ENCODE measurements at places on chromosomes 12 and 14. TPM values are rescaled to one million over a fixed set of nuclear protein-coding genes. Genes with fewer than 3 reads are reported as not detected.

- no peak for DNase-seq
These were observed 100.1 kb downstream of the CRADD start for GRCh38 chr12:93777254-93777653.

GRCh38 chr12:12449533-12450025, 92.7 kb downstream of the BORCS5 start:
- DNase-seq: no peak

The PSMA3 gene
- 121 TPM for polyA plus RNA-seq

The ESPL1 gene
- polyA plus RNA-seq: 8.8 TPM

DNA sequence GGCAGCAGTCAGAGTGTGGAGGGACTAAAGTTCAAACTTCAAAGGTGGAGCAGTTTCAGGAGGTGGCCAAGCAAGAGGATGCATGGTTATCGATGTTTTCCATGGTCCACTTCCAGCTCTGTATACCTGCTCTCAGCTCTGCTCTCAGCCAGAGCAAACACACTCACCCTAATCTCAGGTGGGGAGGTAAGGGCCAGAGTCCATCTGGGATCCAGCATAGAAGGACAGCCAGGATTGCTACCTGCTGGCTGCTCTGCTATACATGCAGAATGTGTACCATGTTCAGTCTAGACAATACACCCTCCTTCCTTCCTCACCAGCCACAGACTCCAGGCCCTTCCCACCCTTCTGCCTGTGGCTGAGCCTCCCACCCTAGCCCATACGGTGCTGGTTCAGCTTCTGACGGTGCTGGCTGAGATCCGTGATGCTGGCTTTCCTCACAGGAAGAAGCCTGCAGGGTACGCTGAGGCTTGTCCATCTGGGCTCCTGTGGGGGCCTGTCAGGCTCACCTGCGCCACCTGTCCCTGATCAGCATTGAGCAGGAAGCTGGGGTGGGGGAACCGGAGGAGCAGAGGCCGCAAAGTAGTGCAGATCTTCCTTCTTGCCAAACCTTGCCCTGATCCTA, 2.4 kb downstream of the CBLN3 start:
- no peak for DNase-seq

The BEGAIN gene
- polyA plus RNA-seq: 1.2 TPM

The GNB3 gene
- 4.3 TPM for polyA plus RNA-seq

The EXOC3L4 gene
- polyA plus RNA-seq: 2.6 TPM

DNA sequence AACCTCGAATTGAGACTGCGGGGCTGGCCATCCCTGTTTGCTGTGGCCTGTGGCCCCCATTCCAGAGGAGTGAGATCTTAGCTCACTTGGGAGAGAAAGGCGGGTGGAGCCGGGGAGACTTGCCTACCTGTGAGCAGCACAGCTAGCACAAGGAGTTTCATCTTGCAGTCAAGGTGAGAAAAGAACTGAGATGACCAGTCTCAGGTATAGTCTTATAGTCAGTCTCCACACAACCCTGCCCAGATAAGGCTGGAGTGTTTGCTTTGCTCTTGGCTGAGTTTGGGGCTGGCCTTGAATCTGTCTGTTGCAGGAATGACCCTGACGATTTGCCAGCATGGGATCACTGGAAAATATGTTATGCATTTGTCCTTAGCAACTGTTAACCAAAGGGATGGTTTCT, at the start of gene PLA2G1B:
PLA2G1B (minus strand) TSS at position 187 of the 400 bp plus-strand sequence; CDS start at position 161, 26 bp downstream.
- DNase-seq: no peak

DNA sequence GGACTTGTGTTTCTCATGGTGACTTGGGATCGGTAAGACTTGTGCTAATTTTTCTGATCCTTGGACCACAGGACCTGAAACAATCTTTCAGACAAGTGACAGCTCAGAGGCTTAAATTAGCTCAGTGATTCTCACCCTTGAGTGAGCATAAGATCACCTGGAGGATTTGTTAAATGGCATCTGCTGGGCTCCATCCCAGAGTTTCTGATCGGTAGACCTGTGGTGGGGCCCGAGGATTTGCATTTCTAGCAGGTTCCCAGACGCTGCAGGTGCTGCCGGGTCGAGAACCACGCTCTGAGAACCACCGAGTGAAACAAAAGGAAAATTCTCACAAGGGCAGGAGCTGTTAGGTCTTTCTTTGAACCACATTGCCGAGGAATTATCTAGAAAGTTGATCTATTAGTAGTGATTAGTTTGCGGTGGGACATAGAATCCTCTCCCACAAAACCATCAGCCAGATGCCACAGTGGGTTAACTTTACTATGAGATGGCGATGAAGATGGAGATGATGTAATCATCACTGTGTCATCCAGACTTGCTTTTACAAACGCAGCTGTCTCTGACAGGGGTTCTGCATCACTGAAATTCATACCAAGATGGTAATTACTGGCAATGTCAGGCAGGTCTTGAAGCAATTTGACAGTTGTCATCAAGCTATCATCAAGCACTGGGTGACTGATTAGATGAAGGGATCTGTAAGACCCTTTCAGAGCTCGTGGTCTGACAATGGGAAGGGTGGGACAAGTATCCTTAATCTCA, 184.0 kb downstream of the AACS start:
- DNase-seq: no peak

DNA sequence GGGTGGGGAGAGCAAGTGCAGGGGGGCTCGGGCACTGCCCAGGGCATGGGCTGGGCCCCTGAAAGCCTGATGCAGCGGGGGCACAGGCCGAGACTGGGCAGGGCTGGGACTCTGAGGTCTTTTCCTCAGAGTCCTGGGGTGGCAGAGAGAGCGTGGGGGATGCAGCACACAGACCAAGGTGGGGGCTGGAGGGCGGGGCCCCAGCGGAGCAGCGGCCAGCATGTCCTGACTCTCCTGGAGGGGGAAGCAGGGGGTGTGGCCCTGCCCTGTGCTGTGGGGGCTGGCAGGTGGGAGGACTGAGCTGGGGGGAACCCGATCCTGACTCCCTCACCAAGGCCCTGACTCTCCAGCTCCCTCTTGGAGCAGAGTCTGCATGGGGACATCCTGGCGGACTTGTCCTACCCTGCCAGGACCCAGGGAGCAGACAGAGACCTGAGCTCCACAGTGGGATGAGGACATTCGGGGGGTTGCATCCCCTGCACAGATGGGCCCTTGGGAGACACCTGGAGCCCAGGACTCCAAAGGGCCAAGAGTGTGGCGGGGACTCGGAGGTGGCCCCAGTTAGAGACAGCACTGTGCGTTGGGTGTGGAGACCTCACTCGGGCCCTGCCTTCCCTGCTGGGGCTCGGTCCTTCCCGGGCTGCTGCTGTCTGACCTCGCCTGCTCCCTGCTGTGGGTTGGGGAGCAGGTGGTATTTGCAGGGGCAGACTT, 326.1 kb downstream of the TMEM121 start:
- no peak for DNase-seq

DNA sequence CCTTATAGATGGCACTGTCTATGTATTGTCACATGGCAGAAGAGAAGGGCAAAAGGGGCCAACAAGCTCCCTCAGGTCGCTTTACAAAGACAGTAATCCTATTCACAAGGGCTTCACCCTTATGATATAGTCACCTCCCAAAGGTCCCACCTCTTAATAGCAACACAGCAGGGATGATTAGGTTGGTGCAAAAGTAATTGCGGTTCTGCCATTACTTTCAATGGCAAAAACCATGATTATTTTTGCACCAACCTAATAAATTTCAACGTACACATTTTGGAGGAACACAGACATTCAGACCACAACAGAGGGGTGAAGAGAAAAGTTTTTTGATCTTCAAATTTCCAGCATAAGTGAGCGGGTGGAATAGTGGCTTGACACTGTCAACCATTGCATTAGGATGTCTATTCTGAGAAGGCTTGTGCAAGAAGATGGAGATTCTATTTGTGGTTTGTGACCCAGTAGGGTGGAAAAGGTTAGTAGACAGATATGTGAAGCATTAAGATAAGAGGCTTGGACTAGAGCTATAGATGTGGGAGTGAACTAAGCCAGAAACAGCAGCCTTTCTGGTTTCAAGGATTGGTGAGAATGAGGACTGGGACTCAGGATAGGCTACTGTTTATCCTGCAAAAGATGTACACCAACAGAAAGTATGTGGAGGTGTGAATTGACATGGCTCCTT, 75.5 kb upstream of the CPSF6 start:
- DNase-seq: no peak

DNA sequence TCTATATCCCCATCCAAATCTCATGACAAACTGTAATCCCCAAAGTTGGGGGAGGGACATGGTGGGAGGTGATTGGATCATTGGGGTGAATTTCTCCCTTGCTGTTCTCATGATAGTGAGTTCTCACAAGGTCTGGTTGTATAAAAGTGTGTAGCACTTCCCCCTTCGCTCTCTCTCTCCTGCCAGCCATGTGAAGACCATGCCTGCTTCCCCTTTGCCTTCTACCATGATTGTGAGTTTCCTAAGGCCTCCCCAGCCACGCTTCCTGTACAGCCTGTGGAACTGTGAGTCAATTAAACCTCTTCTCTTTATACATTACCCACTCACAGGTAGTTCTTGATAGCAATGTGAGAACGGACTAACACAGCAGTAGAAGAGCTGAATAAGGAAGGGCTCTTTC, 62.6 kb upstream of the VASH1 start:
- DNase-seq: no peak

The ZDHHC22 gene
- 0.86 TPM for polyA plus RNA-seq

GRCh38 chr14:99189201-99189801, 82.7 kb downstream of the BCL11B start:
- no peak for DNase-seq

GRCh38 chr14:103155010-103155409, 31.7 kb downstream of the TNFAIP2 start:
- DNase-seq: no peak

The PAWR gene
- 71.2 TPM for polyA plus RNA-seq

DNA sequence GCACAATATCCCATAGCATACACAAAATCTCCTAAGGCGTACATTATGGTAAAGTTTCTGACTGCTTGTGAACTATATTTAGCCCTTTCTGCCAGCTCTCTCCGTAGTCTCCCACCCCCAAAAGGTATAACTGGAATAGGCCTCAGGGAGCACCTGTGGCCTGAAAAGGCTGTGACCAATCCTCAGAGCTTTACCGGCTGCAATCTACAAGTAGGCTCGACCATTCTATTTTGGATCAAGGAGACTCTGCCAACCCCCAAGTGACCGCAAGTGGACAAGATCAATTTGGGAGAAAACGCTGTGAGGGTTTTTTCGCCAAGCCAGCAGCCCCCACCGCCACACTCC, 1.2 kb downstream of the PPTC7 start:
- DNase-seq: no peak

DNA sequence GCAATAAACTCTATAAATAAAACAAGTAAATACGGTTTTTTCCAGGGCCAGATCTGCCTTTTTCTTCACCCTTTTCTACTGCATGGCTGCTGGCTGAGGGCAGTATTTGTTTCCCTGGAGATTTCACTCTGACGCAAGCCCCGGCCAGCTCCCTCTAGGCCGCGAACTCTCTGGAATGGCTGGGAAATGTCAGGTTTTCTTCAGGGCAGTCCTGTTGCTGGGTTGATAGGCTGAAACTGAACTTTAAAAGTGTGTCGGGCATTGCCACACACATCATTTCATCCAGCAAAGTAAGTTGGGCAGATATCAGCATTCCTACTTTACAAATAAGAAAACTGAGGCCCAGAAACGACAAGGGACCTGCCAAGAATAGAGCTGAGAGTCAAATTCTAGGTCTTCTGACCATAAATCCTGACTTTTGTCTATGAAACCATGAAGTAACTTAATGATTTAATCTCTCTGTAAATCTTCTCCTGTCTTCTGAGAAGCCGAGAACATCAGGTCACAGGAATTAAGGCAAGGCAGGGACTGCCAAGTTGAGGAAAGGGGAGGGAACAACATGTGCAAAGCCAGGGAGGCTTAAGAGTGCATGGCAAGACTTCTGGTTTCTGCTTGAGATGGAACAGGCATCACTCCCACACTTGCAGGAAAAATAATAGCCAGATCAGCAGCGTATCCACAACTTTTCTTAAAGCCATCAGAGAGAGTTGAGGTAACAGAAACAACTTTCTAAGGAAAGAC, 205.0 kb upstream of the CCDC196 start:
- DNase-seq: no peak

- DNase-seq: no peak
These were observed 145.7 kb upstream of the ALG10 start for GRCh38 chr12:33876618-33877017.

Measured in left renal cortex interstitium (tissue), 4 donors.